Inflammatory macrophage (primary cell): ENCODE measurements at places on chromosomes 12 and 14.

GRCh38 chr14:22410497-22410896, 178.5 kb downstream of the DAD1 start:
- no peak for DNase-seq

DNA sequence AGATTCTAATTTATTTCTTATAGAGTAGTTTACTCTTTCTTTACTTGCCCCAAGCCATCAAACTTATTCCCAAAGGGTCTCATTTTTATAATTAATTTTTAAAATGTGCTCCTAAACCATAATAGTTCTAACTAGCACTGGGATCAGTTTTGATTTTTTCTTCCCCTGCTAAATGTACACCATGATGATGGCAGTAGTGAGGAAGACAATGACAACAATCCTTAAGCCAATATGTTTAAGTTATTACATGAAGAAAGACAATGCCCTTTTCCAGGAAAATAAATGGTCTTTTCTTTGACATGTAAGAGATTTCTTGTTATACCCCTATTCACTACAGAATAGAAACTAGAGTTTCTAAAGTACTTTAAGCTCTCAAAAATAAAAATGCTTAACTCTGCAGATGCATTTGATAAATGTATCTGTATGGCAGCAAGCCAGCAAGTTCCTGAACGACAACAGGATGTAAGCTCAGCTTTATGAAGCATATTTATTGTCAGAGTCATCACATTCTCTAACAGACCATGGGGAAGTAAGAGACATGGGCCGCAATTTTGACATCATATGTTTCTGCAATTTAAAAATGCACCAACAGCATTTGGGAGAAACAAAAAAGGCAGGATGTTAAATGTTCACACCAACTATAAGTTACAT, 36.0 kb upstream of the SNX6 start:
- peak; percentile 89 for DNase-seq

GRCh38 chr12:2341871-2342270, 289.1 kb downstream of the CACNA1C start:
- DNase-seq = peak; percentile 84

DNA sequence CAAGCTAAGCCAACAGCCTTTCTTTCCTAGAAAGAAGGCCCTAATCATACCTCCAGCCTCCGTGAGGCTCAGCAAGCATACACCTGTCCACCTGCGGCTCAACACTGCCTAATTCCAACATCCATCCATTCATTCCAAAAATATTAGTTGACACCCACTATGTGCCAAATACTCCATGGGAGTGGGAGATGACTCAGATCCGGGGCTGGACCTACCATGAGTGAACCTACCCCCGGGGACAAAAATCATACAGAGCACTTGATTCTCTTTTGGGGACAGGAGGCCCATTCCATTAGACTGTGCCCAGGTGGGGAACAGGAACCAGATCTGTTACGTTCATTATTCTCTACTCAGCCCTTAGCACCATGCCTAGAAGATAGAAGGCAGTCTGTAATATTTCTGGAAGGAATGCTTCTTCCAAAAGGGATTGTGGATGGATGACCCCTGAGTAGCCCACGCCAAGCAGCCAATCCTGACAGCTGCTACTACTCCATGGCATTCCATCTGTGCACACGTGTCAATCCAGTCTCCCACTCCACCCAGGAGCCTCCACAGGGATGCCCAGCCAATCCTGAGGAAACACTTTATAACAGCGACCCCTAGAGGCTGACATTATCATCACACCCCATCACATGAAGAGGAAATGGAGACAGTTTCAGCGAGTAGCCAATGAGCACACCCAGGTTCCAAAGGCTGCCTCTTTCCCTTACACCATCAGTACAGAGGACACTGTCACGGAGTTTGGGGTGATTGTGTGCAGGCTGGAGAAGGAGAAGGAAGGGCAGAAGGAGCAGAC, 170.7 kb downstream of the ESRRB start:
- peak; percentile 44 for DNase-seq

GRCh38 chr12:6057700-6058099, 66.8 kb downstream of the VWF start:
- no peak for DNase-seq

DNA sequence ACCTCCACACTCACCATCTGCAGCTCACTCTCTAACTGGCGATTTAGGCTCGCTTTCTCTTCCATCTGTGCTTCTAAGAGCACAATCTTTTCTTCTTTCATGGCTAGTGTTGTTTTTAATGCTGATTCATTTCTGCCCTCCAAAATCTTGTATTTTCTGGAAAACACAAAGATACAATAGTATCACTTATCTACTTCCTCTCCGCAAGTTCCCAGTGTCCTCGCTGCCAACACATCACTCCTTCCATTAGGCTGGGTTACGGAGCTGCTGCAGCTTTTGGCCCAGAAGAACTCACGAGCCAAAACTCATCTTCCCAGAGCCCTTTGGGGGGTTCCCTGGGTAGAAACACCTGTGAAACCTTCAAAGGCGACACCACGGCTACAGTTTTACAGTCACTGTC, 63.8 kb upstream of the GPR68 start:
- no peak for DNase-seq

- peak; percentile 82 for DNase-seq
These were observed 1.3 kb downstream of the GPR137C start for GRCh38 chr14:52553671-52554575.

DNA sequence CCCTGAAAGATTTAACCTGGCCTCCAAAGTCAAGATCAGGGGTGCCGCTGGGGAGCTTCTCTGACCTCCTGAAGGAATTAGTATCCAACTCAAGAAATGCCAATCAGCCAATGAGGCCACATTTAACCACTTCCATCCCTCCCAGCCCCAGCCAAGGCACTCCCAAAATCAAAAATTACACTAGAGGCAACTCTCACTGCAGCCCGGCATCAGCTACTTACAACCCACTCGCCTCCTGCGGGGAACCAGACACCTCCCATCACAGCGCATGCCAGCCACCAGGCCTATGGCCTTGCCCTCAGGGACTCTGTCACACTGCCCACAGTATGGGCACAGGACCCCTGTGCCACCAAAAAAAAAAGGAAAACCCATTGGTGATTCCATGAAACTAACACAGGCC, 62.3 kb upstream of the DDX11 start:
- no peak for DNase-seq

DNA sequence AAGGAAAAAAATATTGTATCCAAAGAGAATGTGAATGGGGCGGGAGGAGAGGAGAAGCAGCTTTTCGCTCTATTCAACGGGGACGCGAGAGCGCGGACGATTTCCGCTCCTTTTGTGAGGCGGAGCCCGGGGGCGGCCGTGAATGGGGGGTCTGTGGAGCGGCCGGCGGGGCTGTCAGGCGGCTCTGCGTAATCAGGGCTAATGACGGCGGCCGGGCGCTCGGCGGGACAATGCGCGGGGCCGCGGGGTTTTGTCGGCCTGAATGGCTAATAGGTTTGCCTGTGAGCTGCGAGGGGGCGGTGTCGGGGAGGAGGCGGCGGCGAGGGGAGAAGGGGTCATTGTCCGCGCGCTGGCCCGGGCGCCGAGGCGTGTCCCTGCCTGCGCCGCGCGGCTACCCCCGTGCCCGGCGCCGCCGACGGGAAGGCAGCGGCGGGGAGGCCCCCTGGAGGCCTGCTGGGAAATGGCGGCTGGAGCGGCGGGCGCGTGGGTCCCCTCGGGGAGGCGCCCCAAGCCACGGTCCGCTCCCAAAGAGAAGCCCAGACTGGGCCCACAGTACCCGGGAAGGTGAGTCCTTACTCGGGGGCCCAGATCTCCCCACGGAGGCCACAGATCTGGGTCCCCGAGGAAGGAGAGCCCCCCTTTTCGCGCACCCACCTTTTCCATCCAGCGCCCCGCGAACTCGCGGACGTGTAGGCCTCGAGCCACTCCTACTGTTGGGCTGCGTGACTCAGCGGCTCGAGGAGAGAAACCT, 6.0 kb downstream of the SIX6 start:
- DNase-seq = no peak

- no peak for DNase-seq
These were observed 4.9 kb upstream of the ASIC1 start for GRCh38 chr12:50052544-50052943.

GRCh38 chr14:58395562-58395811, 243 bp upstream of the TOMM20L start:
- DNase-seq = no peak

DNA sequence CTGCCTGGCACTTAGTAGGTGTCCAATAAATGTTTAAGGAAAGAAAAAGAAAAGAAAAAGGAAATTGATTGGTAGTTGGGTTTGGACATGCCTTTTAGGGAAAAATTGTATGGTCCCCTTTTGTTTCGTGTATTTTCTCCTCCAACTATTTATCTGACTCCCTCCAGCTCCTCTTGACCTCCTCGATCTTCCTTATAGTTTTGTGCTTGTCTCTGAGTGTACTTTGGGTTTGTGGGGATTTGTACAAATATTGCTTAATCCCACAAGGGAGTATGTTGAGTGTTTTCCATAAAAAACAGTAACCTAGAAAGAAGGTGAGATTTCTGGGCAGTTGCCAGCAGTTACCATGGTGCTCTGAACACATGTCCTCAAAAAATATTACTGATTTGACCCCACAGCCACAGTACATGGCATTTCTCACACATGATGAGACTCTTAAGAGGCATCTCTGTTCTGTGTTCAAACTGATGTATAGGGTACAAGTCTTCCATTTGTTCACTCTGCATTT, 15.7 kb downstream of the PLEKHG7 start:
- DNase-seq = no peak

DNA sequence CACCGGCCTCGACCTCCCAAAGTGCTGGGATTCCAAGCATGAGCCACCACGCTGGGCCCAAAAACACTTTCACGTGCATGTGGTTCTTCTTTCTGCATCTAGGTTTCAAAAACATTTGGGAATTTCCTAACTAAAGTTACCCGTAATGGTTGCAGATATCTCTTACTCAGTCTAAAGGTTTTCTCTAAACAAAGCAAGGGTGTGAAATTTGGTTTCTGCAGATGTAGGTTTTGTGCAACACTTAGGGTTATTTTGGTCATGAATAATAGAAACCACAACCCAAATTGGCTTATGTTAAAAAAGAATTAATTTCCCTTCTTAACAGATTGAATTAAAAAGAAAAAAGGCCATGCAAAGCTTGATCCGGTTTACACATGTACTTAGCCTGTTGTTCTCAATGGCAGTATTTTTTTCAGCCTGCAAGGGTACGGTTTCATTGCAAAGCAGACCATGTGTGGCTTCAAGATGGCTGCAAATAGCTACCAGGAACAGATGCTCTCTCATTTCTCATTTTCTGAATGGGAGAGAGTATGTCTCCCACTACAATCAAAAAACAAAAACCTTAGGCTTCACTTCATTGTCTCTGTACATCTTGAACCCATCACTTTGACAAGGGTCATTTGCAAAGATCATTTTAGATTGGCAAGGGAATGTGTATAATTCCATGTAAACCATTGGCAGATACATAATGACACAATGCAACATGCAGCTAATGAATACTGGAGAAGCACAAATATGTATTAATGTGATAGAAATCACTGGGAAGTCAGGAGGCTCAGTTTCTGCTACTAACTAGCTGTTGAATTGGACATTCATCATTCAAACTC, 491.2 kb upstream of the FLRT2 start:
- no peak for DNase-seq

DNA sequence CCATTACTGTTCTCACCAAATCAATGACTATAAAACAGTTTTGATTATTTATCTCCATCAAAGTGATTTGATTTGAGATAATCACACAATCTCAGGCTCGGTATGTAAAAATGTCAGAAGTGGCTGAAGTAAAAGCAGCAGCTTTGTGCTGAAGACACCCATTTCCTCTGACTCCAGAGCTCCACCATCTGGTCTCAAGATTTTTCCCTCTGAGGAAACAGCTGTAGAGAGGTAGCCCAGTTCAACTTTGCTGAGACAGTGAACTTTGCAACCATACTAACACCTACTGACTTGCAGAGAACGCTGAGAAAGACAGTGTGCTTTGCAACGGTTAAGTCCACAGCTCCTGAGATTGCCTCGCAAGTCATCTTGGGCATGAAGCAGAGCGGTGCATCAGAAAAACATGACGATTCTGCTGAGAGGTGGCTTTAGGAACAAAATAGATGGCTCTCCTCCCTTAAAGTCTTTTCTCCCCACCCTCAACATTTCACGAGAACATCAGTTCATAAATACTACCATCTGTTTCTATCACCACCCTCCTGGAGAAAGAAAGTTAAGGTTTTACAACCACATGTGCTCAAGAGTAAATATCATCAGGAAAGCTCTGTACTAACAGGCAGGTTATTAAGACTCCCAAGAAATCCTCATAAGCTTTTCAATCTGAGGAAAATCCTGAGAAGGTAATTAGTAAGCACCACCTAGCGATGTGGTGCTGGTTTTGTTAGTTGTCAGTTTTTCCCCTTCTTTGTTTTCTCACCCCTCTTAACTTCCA, 34.8 kb downstream of the HIGD1C start:
- peak; percentile 48 for DNase-seq

- DNase-seq = no peak
These were observed 3.4 kb upstream of the GLIPR1 start for GRCh38 chr12:75477137-75477536.

DNA sequence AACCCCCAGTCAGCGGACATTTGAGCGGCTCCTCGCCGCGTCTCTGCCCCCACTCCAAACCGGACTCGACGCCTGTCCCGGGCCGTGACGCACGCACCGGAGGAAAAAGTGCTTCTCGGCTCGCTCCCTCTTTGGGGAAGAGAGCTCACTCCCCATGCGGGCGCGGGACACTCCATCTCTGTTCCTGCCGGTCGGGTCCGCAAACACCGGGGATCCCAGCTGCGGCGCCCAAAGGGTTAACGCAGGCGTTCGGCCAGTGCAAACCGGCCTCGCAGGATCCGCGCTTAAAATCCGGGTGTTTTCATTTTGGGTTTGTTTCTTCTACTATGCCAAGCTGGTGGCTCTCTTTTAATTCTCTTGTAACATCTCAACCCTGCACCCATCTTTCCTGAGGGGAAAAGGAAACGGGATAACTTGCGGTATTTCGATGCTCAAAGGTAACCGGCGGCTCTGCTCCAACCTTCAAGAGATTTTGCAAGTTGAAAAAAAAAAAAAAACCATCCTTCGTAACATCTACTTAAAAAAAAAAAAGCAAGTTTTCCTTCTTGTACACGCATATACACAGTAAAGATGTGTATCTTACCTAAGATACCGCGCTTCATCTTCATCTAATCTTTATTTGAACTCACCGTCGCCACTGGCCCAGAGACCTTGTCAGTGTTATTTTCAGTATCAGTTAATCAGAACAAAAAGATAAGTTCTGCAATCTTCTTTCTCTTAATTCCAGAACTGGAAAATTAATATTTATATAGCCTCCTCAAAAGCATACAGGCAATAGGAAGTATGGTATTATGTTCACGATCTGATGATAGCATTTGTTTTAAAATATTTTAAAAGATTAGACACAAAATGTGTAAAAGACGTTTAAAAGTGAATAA, 1.6 kb upstream of the ATP2B1 start:
- peak; percentile 58 for DNase-seq
